ENCODE measurements at places on chromosomes 4 and X. TPM values are rescaled to one million over a fixed set of nuclear protein-coding genes. Genes with fewer than 3 reads are reported as not detected.
A peak's percentile ranks its signal among the peaks of the same experiment; 100 is the strongest.

Gene HTR2C
- not detected for total RNA-seq

Gene STPG2
- total RNA-seq: 0.25 TPM

Gene ADAMTS3
- total RNA-seq: not detected

Gene BTK
- not detected for total RNA-seq

Gene UGT8
- total RNA-seq: 0.18 TPM

DNA sequence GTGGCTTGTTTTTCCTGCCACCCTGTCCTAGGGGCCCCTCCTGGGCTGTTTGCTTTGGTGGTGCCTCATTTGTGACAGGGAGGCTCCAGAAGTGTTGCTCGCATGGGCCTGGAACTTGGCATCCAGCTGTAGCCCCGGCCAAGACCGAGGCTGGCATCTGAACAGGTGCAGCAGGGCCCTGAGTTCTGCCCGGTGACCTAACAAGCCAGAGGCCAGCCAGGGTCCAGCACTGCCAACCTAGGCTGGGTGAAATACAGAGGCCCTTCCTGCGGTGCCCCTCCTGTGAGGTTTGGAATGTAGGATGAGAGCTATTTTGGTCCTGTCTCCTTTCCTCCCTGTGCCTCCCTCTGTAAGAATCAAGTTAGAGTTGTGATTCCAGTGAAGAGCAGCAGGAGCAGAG lies 58.5 kb downstream of the STARD8 start:
- H3K27ac ChIP-seq: no peak overlapping the region
- no peaks in the 10 kb centered on the region for H3K27me3 ChIP-seq
- no peak for DNase-seq
- no peaks in the 10 kb centered on the region for H3K36me3 ChIP-seq
- H3K4me1 ChIP-seq: no peaks in the 10 kb centered on the region
- H3K4me3 ChIP-seq: no peak overlapping the region

GRCh38 chr4:104465201-104465600 lies 29.5 kb downstream of the CXXC4 start:
- no peak for DNase-seq
- H3K4me3 ChIP-seq: no peak overlapping the region
- H3K36me3 ChIP-seq: no peaks in the 10 kb centered on the region
- H3K27ac ChIP-seq: no peak overlapping the region
- H3K27me3 ChIP-seq: no peaks in the 10 kb centered on the region

DNA sequence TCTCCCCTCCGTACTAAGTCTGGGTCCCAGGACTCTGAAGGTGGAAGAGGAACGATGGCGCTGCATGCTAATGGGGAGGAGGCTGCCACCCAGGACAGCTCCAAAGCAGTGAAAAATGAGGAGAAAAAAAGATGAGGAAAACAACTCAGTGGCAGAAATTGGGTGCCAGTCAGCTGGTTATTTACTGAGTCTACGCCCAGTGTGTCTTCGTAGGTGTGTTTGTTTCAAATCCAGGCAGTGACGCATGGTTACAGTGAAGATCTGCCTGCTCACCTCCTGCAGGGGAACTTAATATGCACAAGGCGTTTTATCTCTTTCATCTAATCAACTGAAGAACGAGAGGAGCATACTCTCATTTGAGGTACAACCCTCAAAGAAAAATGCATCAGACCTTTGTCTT lies 70.9 kb upstream of the FBXW7 start:
- H3K4me1 ChIP-seq: peaks cover 4% of the 10 kb centered on the region
- no peak for DNase-seq
- no peak overlapping the region for H3K4me3 ChIP-seq
- H3K27me3 ChIP-seq: no peaks in the 10 kb centered on the region
- no peak overlapping the region for H3K27ac ChIP-seq

DNA sequence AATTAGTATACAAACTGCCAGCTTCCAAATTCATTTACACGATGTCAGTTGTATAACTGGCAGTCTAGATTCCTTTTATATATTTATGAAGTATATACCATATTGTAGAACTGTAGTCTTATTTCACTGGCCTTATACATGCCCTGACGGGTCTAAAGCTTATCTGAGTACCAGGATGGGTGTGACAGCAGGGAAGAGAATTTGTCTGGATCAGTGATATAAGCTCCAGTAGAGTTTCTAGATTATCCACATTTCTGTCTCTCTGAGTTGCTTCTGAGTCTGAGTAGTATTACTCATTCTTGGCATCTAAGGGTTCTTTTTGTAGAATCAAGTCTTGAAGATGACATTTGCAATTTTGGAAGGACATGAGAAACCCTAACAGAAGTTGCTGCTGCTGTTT lies 101.3 kb downstream of the RPA4 start:
- no peak overlapping the region for H3K4me3 ChIP-seq
- no peak for DNase-seq
- no peak overlapping the region for H3K27ac ChIP-seq
- no peaks in the 10 kb centered on the region for H3K27me3 ChIP-seq
- no peaks in the 10 kb centered on the region for H3K36me3 ChIP-seq

DNA sequence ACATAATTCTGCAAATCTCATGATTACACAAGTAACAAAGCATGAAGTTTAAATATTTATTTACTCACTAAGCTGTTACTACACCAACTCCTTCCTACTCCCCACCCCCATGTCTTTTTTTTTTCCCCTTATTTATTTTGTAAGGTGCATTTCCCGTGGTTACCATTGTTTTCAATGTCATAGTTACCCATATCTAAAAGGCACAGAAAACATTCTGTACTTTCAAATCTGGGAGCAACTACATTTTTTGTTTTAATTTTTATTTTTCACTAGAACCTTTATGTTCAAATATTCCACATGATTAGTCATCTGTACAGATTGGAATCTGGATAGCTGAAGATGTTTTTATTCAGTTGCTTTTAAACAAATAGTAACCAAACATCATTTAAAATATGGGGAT lies 62.8 kb downstream of the PPP3CA start:
- no peak overlapping the region for H3K27ac ChIP-seq
- H3K4me3 ChIP-seq: no peak overlapping the region

DNA sequence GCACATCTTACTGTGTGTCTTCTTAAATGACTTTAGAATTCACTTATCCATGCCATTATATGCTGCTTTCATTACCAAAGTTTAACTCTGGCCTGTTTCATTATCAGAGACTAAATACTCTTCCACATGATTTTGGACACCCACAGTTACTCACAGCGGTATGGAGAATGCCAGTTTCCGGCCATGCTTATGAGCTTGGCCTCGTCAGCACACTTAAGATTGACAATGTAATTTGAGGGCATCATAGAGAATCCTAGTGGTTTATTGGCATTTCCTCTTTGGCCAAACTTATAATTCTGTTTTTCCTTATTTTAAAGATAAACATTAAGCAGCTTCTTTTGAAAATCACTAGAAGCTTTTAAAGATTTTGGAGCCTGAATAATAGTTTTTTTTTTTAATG lies 104.5 kb downstream of the IRF2 start:
- H3K4me3 ChIP-seq: no peak overlapping the region
- no peak for DNase-seq
- no peaks in the 10 kb centered on the region for H3K36me3 ChIP-seq
- no peaks in the 10 kb centered on the region for H3K27me3 ChIP-seq
- H3K4me1 ChIP-seq: peaks cover 9% of the 10 kb centered on the region

- H3K27me3 ChIP-seq: peaks cover 4% of the 10 kb centered on the region
- no peak overlapping the region for H3K27ac ChIP-seq
- DNase-seq: no peak
These were observed 28.5 kb upstream of the FGF5 start for GRCh38 chr4:80237992-80238391.

GRCh38 chr4:125397226-125397625 lies 82.5 kb downstream of the FAT4 start:
- DNase-seq: no peak
- H3K4me1 ChIP-seq: no peaks in the 10 kb centered on the region
- H3K27ac ChIP-seq: no peak overlapping the region
- H3K36me3 ChIP-seq: no peaks in the 10 kb centered on the region

DNA sequence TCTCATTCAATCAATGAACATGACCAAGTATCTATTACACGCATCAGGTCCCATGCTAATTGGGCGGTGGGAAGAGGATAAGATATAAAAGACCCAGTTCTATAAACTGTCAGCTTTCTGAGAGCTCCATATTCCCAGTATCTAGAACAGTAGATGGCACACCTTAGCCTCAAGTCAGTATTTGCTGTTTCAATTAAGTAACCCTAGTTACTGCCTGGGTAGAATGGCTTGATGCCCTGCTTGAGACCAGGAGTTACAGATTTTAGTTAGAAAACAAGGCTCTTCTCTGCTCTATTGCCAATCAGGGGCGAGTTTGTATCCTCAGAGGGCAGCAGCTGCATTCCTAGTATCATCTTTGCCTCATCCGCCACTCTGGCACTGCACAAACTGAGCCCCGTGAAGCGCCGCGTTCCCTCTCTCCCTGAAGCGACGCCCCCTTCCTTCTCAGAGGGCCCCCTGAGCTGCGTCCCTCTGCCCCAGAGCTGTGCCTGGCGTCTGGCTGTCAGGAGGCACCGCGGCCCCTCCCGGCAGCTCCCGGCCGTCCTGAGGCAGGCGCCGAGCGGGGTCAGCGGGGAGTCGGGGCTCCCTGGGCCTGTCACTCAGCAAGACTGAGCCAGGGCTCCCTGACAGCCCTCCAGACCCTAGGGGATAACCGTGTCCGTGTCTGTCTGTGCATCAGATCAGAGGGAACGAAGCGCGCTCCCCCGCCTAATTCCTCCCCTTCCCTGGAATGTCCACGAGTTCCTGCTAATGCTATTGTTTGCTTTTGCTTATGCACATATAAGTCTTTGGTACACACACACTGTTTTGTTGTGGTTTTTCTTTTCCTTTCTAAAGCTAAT lies 212.4 kb upstream of the TTC29 start:
- peaks cover 28% of the 10 kb centered on the region for H3K27me3 ChIP-seq
- no peaks in the 10 kb centered on the region for H3K36me3 ChIP-seq
- no peak overlapping the region for H3K27ac ChIP-seq

DNA sequence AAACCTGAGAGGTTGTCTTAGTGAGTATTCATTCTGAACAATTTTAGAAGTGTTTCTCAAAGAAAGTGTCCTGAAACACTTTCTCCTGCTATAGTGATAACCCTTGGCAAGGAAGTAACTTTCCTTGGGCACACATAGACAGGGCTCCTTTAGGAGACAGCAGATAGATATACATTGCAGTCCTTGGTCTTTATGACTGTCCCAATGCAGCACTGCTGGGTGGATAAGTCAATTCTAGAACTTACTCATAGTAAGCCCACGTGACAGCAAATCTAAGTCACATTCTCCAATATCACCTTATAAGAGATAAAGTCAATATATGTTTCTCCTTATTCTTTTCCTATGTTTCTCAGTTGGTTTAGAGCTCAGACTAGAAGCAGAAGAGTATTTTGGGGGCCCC lies 46.7 kb downstream of the GPRASP3 start:
- H3K4me3 ChIP-seq: no peak overlapping the region
- DNase-seq: no peak
- H3K4me1 ChIP-seq: peaks cover 10% of the 10 kb centered on the region
- H3K27me3 ChIP-seq: no peaks in the 10 kb centered on the region
- H3K27ac ChIP-seq: no peak overlapping the region

DNA sequence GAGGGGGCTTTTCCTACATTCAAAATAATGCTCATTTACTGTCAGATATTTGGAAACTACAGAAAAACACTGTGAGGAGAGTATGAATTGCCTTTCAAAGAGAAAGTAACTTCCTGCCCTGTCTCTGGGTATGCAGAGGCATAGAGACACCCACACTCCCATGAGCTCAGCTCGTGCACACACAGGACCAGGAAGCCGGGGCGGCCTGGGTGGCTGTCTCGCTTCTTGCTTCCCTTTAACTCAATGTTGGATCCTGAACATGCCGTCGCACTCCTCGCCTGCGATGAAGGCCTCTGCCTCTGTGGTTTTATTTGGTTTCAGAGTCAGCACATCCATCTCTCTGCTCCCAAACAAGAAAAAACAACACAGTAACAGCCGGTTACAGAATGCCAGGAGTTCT lies 40.1 kb upstream of the GPR78 start:
- no peak overlapping the region for H3K4me3 ChIP-seq
- no peaks in the 10 kb centered on the region for H3K36me3 ChIP-seq
- H3K4me1 ChIP-seq: peaks cover 13% of the 10 kb centered on the region
- no peaks in the 10 kb centered on the region for H3K27me3 ChIP-seq
- H3K27ac ChIP-seq: peak overlapping the region; percentile 71
- peak; percentile 63 for DNase-seq

DNA sequence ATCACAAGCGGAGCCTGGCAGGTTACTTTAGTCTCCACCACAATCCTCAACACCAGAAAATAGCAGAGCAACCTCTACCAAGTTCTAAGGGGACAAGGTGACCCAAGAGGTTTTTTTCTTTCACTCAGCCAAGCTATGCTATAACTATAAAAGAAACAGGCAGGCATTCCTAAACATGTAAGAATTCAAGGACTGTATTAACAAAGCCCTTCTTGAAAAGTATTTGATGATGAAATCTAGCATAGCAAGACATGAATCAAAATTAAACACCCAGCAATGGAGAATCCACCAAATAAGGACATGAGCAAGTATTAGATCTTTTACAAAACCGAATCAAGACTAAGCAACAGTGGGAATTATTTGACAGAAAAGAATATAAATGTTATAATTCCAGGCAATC lies 25.7 kb upstream of the C1QTNF7 start:
- no peak for DNase-seq
- H3K4me1 ChIP-seq: peaks cover 46% of the 10 kb centered on the region
- H3K27ac ChIP-seq: peak overlapping the region; percentile 95
- no peaks in the 10 kb centered on the region for H3K36me3 ChIP-seq
- peak overlapping the region; percentile 52 for H3K4me3 ChIP-seq
- no peaks in the 10 kb centered on the region for H3K27me3 ChIP-seq

- no peaks in the 10 kb centered on the region for H3K27me3 ChIP-seq
- H3K4me1 ChIP-seq: peaks cover 44% of the 10 kb centered on the region
- H3K27ac ChIP-seq: peak overlapping the region; percentile 63
- peaks cover 12% of the 10 kb centered on the region for H3K36me3 ChIP-seq
These were observed 26.9 kb downstream of the AFF1 start for GRCh38 chr4:86961605-86962295.

- peaks cover 14% of the 10 kb centered on the region for H3K4me1 ChIP-seq
- no peak overlapping the region for H3K27ac ChIP-seq
- no peak for DNase-seq
These were observed 5.1 kb upstream of the FAT1 start for GRCh38 chr4:186728631-186729271.

DNA sequence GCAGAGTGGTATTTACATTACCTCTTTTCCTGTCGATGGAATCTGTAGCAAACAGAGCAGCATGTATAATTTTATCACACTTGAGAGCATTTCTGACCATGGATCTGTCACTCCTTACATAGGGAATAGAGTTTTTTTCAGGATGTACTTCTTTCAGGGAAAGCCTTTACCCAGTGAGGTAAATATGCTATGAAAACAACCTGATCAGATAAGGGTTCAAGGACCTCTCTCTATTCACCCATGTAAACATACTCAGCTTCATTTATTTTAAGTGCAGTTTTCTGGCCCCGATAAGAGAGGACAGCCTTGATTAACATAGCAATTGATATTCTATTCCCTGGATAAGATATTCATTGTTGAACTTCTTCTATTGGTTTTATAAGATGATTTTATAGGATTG lies 87.3 kb upstream of the ESX1 start:
- no peaks in the 10 kb centered on the region for H3K36me3 ChIP-seq
- no peak overlapping the region for H3K4me3 ChIP-seq
- no peak overlapping the region for H3K27ac ChIP-seq
- H3K4me1 ChIP-seq: no peaks in the 10 kb centered on the region
- peaks cover 2% of the 10 kb centered on the region for H3K27me3 ChIP-seq
- DNase-seq: no peak

Data from activated CD4-positive, alpha-beta T cell treated with anti-CD3 and anti-CD28 coated beads for 36 hours (primary cell).